Sciatic nerve (tissue), 2 donors: ENCODE measurements at places on chromosomes 6 and 20. TPM values are rescaled to one million over a fixed set of nuclear protein-coding genes. Genes with fewer than 3 reads are reported as not detected.

- DNase-seq, result no peak
Measured at GRCh38 chr6:138296381-138296780, 78.1 kb upstream of the PBOV1 start.

GRCh38 chr6:88984152-88984551 is 20.7 kb upstream of the RNGTT start:
- DNase-seq, result no peak

GRCh38 chr6:27078734-27079357 is 168.7 kb upstream of the PRSS16 start:
- DNase-seq, result no peak

GRCh38 chr6:155352811-155353210 is 38.5 kb upstream of the TFB1M start:
- DNase-seq, result no peak

GRCh38 chr6:89794324-89794723 is 25.3 kb downstream of the MDN1 start:
- DNase-seq, result no peak

DNA sequence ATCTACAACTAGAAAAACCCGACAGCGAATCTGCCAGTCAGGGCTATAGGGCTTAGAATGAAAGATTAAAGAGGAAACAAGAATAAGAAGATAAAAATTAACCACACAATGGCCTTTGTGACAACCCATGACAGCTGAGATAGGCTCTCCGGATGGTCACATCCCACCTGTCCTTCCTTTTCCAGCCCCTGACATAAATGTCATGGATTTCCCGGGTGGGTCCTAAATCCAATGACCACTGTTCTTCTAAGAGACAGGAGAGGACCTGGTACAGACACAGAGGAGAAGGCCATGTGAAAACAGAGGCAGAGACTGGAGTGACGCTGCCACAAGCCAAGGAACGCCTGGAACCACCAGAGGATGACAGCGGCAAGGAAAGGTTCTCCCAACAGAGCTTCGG is 41.8 kb downstream of the ATXN1 start:
- DNase-seq, result no peak

DNA sequence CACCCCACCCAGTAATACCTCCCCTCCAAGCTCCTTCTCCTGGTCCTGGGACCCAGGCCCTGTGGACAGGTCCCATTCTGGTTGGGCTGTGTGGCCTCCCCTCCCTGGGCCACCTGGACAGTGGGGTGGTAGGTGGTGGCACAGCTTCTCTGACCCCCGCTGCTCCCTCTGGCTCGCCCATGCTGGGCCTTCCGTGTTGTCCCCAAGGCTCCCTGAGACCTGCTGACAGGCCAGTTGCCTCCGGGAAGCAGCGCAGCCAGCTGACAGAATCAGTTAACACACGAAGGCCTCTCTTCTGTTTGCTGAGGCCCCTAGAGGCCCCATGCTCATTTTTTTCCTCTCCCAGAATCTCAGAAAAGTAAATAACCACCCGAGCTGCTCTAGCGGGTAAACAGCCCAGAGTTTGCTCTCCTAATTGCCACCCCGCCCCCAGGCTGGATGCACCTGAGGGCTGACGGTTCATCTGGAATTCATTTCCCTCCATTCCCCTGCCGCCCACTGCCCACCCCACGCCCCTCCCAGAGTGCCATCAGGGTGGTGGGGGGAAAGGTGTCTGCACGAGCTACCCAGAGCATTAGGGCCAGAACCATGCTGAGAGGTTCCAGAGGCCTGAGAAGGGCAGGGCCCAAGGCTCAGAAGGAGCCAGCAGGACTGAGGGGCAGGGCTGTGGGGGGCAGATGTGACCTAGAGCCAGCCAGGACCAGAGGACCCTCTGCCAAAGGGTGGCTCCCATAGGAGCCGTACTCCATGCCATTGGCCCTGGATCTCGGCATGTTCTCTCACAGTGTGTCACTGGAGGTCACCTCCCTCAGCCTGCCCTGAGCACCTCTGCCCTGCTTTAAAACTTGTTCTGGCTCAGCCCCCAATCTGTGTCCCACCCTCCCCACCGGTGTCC is 157.5 kb downstream of the GRM4 start:
- DNase-seq, result no peak

DNA sequence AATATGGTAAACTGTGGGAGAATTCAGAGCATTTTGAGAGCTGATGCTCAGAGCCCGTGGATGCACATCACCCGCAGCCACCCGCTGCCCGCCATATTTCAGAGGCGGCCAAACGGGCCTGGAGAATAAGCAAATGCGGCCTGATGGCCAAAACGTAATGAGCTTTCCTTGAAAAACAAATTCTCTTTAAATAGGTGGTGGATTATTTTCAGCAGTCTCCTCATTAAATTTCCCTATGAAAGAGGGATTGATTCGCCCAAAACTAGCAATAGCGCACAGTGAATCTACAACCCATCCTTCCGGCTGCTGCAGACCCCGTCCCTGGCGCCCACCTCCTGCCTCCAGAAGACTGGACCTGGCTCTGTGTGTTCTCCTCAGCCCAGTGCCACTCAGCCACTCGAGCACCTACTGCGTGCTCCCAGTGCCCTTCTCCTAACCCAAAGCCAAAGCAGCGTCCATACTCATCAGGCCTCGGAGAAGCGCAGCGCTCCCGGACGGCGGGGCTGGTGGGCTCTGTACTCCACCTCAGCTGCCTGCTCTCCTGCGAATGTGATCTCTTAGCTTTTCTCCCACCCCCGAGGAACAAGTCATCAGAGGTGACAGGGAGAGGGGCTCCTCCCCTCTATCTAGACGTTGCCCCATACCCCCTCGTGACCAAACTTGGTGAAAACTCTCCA is 224.8 kb downstream of the TAF4 start:
- DNase-seq, result no peak

DNA sequence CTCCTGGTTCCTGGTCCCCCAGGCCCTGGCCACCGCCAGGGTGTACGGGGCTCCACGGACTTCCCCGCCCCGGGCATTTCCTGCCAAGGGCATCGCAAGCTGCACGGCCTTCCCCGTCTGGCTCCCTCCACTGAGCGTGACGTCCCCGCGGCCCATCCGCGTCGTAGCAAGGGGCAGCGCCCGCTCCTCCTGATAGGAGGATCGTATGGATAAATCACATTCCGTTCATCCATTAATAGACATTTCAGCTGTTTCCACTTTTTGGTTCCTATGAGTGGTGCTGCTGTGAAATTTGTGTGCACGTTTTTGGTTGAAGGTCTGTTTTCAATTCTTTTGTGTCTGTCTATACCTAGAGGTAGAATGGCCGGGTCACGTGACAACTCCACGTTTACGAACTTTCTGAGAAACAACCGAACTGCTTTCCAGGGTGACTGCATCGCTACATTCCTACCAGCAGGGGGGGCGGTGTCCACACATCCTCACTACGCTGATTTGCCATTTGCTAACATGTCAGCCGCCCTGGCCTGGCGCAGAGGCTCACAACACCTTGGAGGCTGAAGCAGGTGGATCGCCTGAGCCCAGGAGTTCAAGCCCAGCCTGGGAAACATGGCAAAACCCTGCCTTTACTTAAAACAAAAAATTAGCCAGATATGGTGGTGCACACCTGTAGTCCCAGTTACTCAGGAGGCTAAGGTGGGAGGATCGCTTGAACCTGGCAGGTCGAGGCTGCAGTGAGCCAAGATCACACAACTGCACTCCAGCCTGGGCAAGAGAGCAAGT is 37.7 kb downstream of the KCNQ2 start:
- DNase-seq, result no peak

Gene GSTA3
- not detected for total RNA-seq

Gene BPIFB1
- 2.1 TPM for total RNA-seq

Gene SAMD10
- 2.9 TPM for total RNA-seq
